CD4-positive, alpha-beta T cell treated with Interleukin-21 for 1 hour (primary cell): ENCODE measurements at places on chromosomes 6 and 20.
A peak's percentile ranks its signal among the peaks of the same experiment; 100 is the strongest.

DNA sequence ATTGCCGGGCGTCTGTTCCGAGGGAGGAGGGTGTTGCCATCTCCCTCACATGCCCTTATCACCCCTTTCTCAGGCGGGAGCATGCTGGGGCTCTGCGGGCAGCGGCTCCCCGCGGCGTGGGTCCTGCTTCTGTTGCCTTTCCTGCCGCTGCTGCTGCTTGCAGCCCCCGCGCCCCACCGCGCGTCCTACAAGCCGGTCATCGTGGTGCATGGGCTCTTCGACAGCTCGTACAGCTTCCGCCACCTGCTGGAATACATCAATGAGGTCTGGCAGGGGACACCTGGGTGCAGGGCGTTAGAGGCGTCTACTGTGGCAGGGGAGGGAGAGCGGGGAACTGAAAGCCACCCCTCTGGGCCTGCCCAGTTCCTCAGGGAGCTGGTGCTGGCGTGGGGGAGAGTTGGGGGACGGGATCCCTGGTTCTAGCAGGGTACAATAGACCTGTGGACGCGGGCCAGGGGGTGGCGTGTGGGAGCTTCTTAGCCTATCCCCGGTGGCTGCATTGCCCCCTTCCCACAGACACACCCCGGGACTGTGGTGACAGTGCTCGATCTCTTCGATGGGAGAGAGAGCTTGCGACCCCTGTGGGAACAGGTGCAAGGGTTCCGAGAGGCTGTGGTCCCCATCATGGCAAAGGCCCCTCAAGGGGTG lies 697 bp downstream of the PPT2 start:
- peak; percentile 79 for DNase-seq

GRCh38 chr6:129872586-129872985 lies 11.5 kb upstream of the TMEM244 start:
- no peak for DNase-seq

- peak; percentile 68 for DNase-seq
These were observed 537 bp downstream of the PRR3 start for GRCh38 chr6:30557683-30557981.

DNA sequence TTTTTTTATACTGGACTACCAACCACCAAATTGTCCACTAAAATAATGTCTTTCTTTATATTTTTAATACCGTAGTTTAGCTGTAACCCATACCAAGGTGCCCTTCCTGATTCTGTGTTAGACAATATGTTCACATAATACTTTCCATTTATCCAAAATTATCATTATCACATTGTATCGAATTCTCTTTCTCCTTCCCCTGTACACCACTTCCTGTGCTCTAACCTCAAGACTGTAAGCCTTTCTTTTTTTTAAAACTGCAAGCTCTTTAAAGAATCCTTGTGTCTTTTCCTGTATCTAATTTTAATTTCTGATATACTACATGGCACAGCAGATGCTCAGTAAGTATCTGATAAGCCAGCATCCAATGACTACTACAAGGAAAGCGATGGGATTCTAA lies 917.5 kb downstream of the EYS start:
- DNase-seq: no peak

DNA sequence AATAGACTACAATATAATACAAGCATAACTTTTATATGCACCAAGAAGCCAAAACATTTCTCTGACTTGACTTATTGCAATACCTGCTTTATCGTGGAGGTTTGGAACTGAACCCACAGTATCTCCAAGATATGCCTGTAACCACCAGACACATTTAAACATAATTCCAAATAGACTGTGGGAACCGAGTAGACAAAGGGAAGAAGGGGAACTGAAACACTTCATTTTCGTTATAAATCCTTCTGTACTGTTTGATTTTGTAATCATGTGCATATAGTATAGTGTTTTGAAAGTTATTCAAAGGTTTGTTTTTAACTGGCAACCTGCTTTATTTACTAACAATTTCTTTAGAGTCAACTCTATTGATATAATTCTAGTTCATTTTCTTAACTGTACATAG lies 154.9 kb upstream of the BEND6 start:
- no peak for DNase-seq

DNA sequence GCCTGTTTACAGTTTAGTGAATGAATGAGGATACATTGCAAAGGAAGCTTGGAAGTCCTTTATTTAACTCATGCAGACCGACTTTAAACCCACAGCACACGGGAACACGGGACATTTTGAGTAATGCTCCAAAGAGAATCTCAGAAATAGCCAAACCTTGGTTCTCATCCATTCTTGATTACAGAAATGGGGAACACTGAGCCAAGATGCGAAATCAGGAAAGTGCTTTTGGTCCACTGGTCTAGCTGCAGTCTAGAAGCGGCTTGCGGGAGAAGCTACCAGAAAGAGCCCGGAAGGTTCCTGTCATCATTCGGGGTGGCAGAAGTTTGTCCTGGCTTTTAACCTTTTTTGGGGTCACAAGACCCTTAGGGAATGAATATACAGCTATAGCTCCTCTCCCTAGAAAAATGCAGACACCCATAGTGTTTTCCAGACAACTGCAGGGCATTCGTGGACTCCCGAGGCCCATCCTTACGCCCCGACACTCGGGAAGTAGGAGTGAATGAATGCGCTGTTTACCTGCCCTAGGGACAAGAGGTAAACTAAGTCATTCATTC lies 475 bp upstream of the TMEM181 start:
- DNase-seq: no peak
